ENCODE measurements at places on chromosomes 7 and 10. TPM values are rescaled to one million over a fixed set of nuclear protein-coding genes. Genes with fewer than 3 reads are reported as not detected.

GRCh38 chr7:25068502-25069213, 56.4 kb downstream of the CYCS start:
- no peak overlapping the region for H3K27ac ChIP-seq
- peaks cover 2% of the 10 kb centered on the region for H3K27me3 ChIP-seq
- peaks cover 24% of the 10 kb centered on the region for H3K4me1 ChIP-seq
- no peak overlapping the region for H3K4me3 ChIP-seq
- no peaks in the 10 kb centered on the region for H3K36me3 ChIP-seq
- no peak for DNase-seq

GRCh38 chr10:30984563-30985328, 46.9 kb downstream of the ZNF438 start:
- H3K36me3 ChIP-seq: peaks cover 8% of the 10 kb centered on the region
- H3K27ac ChIP-seq: peak overlapping the region; percentile 64
- H3K4me3 ChIP-seq: peak overlapping the region; percentile 20
- DNase-seq: no peak
- peaks cover 13% of the 10 kb centered on the region for H3K4me1 ChIP-seq

The HOXA10 gene
- not detected for total RNA-seq

DNA sequence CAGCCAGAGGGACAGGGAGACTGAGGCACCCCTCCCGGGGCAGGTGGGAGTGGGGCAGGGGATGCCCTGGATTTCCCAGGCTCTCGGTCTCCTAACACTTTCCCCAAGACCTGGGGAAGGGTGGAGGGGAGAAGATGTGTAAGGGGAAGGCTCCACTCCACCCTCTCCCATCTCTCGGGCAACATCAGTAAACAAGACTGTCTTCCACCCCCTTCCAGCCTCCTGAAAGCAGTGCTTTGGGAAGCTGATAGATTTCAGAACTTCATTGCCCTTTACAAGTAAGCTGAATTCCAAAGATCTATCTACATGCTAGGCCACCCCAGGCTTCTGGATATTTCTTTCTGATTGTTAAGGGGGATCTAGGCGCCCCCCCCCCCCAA, 3.7 kb downstream of the FLNC start:
- no peak overlapping the region for H3K4me3 ChIP-seq
- H3K4me1 ChIP-seq: no peaks in the 10 kb centered on the region
- H3K27ac ChIP-seq: no peak overlapping the region
- no peaks in the 10 kb centered on the region for H3K36me3 ChIP-seq
- H3K27me3 ChIP-seq: peaks cover 42% of the 10 kb centered on the region

DNA sequence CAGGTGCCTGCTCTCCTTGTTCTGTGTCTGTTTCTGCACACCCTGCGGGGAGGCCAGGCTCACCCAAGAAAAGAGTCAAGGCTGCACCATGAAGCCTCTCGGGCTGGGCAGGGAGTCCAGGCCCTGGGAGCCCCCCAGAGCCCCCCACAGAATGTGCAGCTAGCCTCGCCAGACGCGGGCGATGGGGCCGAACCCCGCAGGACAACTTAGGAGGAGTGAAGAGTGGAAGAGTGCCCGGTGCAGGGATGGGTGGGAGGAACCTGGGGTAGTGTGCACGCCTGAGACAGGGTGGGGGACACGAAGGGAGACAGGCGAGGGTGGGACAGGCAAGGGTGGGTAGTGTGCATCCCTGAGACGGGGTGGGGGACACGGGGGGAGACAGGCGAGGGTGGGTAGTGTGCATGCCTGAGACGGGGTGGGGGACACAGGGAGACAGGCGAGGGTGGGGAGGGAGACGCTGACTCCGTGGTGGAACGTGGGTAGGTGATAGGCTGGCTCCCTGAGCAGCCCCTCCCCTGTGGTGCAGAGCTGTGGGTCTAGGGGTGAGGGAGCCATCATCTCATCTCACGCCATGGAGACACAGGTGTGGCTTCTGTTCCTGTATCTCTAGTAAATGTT, 615.4 kb downstream of the DNAJB6 start:
- no peaks in the 10 kb centered on the region for H3K27me3 ChIP-seq
- no peak overlapping the region for H3K27ac ChIP-seq
- H3K4me1 ChIP-seq: no peaks in the 10 kb centered on the region
- H3K36me3 ChIP-seq: no peaks in the 10 kb centered on the region
- no peak for DNase-seq

- no peak for DNase-seq
- H3K27me3 ChIP-seq: peaks cover 80% of the 10 kb centered on the region
- H3K4me3 ChIP-seq: peak overlapping the region; percentile 70
- no peaks in the 10 kb centered on the region for H3K36me3 ChIP-seq
- peak overlapping the region; percentile 6 for H3K27ac ChIP-seq
Measured at GRCh38 chr10:11018855-11019631, 1.4 kb downstream of the CELF2 start.

- H3K36me3 ChIP-seq: peaks cover 18% of the 10 kb centered on the region
- H3K4me3 ChIP-seq: no peak overlapping the region
- H3K4me1 ChIP-seq: peaks cover 35% of the 10 kb centered on the region
- no peak for DNase-seq
- no peaks in the 10 kb centered on the region for H3K27me3 ChIP-seq
Measured at GRCh38 chr7:37117292-37117691, 331.4 kb downstream of the ELMO1 start.

- peak overlapping the region; percentile 91 for H3K27ac ChIP-seq
- H3K4me1 ChIP-seq: peaks cover 46% of the 10 kb centered on the region
- no peaks in the 10 kb centered on the region for H3K27me3 ChIP-seq
- H3K36me3 ChIP-seq: peaks cover 9% of the 10 kb centered on the region
- DNase-seq: no peak
Measured at GRCh38 chr7:50227726-50228125, 76.8 kb upstream of the IKZF1 start.

GRCh38 chr7:20228654-20229053, 11.5 kb upstream of the MACC1 start:
- no peaks in the 10 kb centered on the region for H3K27me3 ChIP-seq
- H3K4me3 ChIP-seq: no peak overlapping the region
- no peaks in the 10 kb centered on the region for H3K36me3 ChIP-seq

- no peaks in the 10 kb centered on the region for H3K36me3 ChIP-seq
- H3K4me3 ChIP-seq: no peak overlapping the region
- DNase-seq: no peak
Measured at GRCh38 chr10:71419002-71419540, 22.4 kb downstream of the CDH23 start.

GRCh38 chr10:27241010-27241651, 534 bp upstream of the ACBD5 start:
- peak overlapping the region; percentile 89 for H3K4me3 ChIP-seq
- peak overlapping the region; percentile 93 for H3K27ac ChIP-seq
- H3K4me1 ChIP-seq: peaks cover 29% of the 10 kb centered on the region
- H3K27me3 ChIP-seq: no peaks in the 10 kb centered on the region
- H3K36me3 ChIP-seq: peaks cover 9% of the 10 kb centered on the region

DNA sequence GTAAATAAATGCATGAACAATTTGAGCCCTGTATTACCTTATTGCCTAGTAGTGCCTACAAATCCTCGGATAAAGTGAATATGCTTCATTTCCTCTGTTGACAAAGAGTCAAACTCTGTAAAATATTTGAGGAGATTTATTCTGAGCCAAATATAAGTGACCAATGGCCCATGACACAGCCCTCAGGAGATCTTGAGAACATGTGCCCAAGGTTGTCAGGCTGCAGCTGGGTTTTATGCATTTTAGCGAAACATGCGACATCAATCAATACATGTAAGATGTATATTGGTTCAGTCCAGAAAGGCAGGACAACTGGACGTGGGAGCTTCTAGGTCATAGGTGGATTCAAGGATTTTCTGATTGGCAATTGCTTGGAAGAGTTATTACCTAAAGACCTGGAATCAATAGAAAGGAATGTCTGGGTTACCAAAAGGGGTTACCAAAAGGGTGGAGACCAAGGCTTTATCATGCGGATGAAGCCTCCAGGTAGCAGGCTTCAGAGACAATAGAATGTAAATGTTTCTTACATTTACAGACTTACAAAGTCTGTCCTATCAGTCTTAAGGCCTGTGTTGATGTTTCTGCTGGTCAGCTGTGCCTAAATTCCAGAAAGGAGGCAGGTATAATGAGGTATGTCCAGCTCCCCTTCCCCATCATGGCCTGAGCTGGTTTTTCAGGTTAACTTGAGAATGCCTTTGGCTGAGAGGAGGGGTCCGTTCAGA, 220.1 kb upstream of the FZD1 start:
- no peaks in the 10 kb centered on the region for H3K36me3 ChIP-seq
- DNase-seq: no peak
- H3K4me3 ChIP-seq: no peak overlapping the region
- H3K27me3 ChIP-seq: peaks cover 11% of the 10 kb centered on the region
- no peaks in the 10 kb centered on the region for H3K4me1 ChIP-seq
- H3K27ac ChIP-seq: no peak overlapping the region

The AZGP1 gene
- total RNA-seq: not detected

DNA sequence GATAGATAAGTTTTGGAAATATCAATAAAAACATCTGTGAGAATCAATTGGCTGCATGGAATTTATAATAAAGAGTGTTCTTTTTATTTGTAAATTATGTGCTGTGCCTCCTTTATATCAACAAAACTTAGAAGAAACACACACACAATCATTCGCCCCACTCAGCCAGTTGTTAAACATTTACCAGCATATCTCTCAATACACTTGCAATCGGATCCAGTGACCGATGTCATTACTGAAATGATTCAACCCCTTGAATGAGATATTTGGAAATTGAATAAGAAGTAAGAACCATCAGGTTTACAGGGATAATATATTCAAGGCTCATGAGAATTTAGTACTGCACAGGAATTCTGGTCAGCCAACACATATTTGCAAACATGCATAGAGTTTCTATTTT, 35.6 kb downstream of the TAF3 start:
- no peak for DNase-seq
- H3K4me3 ChIP-seq: no peak overlapping the region
- peaks cover 5% of the 10 kb centered on the region for H3K4me1 ChIP-seq
- peaks cover 8% of the 10 kb centered on the region for H3K36me3 ChIP-seq

The COL17A1 gene
- total RNA-seq: not detected

The ANLN gene
- total RNA-seq: 23.8 TPM

Data from activated T-helper 1 cell treated with anti-CD3 and anti-CD28 coated beads, Interleukin-12 subunit alpha, Interleukin-12 subunit beta, Interleukin-2, Interleukin-4 antibody, amounts not matched to agents 30 ng/mL and 10 ng/mL and 1 ng/mL, durations not matched to agents 14 hours and 24 hours and 36 hours (primary cell).